ENCODE measurements at places on chromosomes 2 and 18.
A peak's percentile ranks its signal among the peaks of the same experiment; 100 is the strongest.

DNA sequence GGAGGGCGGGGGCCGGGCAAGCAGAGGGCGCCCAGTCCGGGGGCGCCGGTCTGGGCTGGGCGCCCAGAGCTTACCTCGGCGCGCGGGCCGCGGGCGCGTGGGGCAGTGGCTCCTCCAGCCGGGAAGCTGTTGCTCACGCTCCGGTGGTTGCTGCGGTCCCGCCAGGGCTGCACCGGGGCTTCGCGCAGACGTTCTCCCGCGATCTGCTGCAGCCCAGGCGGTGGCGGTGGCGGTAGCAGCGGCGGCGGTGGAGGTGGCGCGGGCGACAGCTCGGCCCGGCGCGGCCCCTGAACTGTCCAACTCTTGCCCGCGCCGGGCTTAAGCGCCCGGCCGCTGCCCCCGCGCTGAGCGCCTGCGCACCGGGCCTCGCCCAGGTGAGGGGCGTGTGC, 391 bp downstream of the ZNF385B start:
- no peak for DNase-seq

DNA sequence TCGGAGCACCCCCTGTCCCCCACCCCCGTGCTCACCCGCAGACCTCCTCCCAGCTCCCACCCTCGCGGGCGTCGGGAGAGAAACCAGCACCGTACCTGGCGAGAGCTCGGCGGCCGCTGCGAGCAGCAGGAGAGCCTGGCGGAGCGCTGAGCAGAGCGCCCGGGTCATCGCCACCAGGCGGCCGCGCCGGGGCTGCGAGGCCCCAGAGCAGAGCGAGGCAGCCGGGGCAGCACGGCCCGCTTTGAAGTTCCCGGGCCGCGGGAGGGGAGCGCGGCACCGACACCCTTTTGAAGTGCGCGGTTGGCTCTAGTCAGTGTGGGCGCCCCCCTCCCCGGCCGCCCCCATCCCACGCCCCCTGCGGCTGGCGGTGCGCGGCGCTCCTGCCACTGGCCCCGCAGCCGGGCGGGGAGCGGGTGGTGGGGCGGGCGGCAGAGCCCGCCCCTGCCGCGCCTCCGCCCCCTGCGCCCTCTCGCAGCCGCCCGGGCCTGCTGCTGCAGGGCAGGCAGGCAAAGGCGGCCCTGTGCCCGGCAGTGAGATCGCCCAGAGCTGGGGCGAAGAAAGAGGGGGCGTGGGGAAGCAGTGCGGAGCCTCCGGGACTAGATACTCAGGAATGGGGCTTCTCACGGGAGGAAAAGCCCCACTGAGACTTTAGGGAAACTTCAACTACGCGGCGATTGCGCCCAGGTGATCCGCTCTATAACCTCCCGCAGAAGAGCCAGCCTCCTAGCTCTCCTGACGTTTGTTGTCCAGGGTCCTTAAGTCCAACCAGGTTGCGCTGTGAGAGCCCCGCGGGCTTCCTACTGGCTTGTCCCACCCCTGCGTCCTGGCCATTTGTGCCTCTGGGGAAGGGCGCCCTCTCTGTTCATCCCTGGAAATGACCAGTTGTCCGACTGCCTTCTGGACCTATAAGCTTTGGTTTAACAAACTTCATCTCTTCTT, at the start of gene ACVR1C:
TSS of gene ACVR1C (minus strand) at position 388 of the 939 bp plus-strand sequence. CDS start at position 168, 220 bp downstream.
- DNase-seq: peak; percentile 12

DNA sequence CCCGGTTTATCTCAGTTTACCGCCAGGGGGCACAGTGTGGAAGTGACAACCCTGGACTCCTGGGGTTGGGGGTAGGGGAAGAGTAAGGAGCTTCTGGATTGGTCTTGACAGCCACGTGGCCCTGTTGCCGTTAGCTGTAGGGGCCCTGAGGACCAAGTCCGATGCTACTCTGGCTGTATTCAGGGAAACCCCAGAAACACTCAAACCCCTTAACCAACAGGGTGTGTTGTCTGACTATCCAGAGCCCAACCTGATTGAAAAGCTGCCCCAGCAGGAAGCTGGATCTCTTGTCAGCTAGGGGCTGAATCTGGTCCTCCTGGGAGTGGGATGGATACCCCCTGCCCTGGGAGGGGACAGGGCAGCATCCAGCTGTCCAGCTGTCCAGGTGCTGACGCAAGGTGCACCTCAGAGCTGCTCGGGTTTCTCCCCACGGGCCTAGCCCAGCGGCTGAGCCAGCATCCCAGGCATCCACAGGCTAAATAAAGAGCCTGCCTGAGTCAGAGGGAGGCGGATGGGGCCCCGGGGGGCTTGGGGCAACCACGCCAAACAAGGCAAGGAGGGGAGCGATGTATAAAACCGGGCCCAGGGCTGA, 3.1 kb upstream of the GMPPA start:
- DNase-seq: peak; percentile 48

DNA sequence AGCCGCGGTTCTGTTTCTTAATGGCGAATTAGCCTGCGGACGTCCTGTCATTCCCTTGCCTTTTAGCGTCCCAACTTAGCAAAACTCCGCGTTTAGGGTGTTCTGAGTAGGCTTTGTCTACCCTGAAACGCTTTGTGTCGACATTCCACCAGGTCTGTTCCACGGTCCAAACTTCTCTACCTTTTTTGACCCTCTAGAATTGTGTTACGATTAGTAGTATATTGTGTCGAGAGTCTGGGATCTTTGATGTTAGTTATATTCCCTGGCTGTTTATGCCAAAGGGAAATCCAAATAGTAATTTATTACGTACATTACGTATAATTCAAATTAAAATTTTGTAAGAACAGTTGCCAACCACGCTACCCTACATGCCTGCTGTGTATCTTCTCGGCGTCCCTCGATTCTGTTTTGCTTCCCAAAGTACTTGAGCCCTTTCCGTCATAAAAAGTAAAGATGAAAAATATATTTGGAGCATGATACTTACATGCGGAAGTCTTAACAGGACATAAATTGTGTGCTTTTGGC, 495 bp upstream of the TTC32 start:
- no peak for DNase-seq

DNA sequence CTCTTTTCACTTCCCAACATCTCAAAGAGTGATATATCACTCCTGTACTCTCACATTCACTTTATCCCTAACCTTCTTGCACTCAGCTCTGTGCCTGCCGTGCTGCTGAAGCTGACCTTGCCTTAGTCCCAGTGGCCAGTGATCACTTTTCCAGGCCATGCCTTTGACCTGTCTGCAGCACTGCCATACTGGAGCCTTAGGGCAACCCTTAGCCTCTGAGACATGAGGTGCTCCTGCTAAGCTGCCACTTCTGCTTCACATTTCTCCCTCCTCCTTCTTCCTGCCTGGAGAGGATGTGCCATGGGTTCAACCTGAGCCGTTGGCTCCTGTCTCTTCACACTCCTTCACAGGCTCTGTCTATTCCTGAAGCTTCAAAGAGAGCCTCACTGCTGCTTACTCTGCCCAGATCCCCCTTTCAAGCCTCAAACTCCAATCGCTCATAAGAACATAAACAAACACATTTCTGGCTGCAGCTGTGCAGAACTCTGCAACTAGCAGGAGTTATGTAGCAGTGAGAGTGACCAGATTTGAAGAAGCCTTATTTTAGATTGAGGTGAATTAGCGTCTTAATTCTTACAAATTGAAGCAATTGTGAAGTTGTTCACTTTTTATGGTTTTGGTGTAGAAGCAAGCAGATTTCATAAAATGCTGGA, 716.2 kb upstream of the FANCL start:
- no peak for DNase-seq

- DNase-seq: no peak
Measured at GRCh38 chr18:73535990-73536389, 611.6 kb downstream of the FBXO15 start.

DNA sequence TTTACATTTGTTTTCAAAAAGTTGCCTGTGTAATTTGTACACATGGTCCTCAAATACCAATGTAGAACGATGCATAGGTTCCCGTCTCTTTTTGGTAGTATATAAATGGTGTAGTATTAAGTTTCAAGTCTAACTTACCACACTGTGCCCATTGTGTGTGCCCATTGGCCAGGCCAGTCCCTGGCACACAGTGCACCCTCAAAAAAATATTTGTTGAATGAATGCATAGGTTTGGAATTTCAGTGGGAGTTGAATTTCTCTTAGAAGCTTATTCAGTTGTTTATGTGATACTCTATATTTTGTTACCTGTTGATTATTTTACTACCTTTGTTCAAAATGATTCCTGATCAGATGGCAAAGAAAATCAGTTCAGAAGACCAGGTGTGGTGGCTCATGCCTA, 30.1 kb downstream of the IDH1 start:
- DNase-seq: no peak

DNA sequence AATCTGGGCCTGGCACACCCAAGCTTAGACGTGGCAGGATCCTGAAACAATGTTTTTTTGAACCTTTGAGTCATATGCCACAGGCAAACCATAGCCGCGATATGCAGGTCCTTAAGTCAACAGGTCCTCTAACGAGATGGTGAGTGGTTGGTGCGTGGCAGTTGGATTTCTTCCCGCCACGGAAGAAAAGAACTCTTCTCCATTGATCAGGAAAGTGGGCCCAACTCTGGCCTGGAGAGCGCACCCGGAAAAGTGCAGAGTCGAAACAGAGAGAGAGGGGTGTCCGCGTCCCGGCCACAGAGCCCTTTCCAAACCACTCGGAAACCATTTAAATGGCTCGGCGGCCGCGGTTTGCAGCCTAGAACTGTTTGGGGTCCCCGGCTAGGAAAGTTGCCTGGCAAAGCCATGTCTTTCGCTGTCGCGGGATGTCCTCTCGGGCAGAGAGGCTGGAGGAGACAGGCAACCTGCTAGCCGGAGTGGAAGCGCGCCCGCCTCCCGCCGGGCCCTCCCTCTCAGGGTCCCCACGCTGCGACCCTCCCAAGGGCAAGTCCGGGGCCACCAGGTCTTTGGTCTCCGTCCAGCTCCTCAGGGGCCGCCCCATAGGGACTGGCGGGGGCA, 777 bp downstream of the GALNT3 start:
- no peak for DNase-seq

DNA sequence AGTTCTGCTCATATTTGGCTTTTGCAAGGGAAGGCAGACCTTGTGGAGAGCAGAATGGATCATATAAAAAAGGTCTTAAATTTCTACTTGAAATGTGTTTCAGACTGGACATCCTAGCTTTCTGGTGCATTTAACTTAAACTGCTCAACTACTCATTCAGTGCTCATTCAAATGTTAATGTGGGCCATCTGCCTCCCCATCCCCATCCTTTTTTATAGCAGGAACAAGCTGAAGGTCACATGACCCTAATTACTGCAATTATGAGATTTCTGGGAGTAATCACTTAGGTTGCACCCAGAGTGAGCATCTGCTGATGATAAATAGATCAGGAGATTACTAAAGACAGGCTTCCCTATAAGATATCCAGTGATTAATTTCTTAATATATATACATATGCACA, 96.1 kb downstream of the MAP2 start:
- DNase-seq: no peak

GRCh38 chr18:63199743-63200241, 119.8 kb downstream of the BCL2 start:
- DNase-seq: no peak

DNA sequence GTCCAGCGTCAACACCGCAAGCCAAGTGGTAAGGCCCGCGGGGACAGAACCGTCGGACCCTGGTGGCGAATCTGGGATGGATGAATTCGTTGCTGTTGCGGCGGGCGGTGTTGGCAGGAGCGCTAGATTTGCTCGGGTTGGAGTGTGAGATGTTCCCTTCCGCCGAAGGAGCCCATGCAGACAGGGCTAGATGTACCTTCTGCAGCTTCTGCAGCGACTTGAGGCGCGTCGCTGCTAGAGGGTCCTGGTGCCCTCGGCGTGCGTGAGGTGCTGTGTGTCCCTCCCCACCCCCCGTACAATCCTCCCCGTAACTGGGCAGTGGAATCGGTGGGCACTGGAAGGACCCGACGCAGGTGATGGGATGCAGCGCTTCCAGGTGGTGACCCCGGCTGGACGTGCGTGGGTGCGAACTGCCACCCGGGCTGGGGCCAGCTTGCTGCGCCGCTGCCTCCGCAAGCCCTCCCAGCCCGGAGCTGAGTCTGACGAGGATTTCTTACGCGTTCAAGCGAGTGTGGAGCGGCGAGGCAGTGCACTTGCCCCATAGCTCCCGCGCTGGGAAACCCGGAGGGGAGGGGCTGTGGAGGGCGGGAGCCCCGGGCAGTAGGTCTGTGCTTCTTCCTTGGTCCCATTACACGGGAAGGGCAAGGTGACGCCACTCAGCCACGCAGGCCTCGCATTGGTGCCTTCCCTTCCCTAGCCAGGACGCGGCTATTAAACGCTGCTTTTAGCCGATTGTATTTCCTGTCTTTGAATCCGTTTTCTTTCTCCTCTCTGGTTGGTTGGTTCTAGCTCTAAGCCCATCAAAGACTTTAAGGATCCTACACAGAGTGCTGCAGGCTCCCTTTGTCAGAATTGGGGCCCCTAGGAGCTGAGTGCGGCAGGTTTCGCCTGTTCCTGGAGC, 34.2 kb downstream of the CHRNA1 start:
- no peak for DNase-seq

GRCh38 chr2:30237239-30237965, 6.1 kb downstream of the LBH start:
- DNase-seq: no peak

DNA sequence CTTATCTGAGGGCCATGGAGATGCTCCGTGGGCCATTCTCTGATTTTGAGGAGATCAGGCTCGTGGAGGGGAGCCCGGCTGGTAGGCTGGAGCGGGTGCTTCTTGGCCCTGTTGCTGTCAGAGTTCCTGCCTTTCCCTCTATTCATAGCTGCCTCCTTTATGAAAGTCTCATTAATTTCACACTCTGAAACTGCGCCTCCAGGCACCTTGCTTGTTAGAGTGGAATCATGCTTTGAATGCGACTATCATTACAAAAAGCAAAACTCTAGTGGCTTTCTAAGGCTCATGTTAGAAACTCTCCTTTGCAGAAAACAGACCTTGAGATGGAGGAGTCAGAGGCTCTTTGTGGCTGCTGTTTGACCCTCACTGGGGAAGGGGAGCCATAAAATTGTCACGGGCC, 131.0 kb upstream of the SNTG2 start:
- DNase-seq: no peak

DNA sequence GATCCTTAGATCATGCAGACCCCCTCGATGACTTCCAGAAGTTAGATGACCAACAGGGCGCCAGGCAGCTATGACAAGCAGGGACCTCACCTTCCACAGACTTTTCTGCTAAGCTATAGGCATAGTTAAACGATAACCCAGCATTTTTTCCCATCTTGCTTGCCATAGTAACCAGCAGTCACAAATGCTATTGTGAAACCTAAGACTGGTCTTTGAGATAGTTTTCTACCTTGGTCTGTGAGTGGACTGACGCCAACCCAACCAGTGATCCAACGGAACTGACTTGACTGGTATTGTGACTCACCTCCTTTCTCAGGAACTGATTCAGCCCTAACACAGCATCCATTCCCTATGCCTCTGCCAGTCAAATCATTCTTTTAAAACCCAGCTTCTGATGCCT, 361.2 kb downstream of the LRRTM4 start:
- no peak for DNase-seq

- no peak for DNase-seq
Measured at GRCh38 chr2:207503234-207503633, 26.5 kb upstream of the CREB1 start.

GRCh38 chr2:202818321-202818720, 53.2 kb downstream of the ICA1L start:
- DNase-seq: no peak

All from GM04504 (cell line).